ENCODE measurements at places on chromosomes 13 and 19.
A peak's percentile ranks its signal among the peaks of the same experiment; 100 is the strongest.

GRCh38 chr13:43804461-43805070, 17.8 kb upstream of the ENOX1 start:
- DNase-seq = no peak

DNA sequence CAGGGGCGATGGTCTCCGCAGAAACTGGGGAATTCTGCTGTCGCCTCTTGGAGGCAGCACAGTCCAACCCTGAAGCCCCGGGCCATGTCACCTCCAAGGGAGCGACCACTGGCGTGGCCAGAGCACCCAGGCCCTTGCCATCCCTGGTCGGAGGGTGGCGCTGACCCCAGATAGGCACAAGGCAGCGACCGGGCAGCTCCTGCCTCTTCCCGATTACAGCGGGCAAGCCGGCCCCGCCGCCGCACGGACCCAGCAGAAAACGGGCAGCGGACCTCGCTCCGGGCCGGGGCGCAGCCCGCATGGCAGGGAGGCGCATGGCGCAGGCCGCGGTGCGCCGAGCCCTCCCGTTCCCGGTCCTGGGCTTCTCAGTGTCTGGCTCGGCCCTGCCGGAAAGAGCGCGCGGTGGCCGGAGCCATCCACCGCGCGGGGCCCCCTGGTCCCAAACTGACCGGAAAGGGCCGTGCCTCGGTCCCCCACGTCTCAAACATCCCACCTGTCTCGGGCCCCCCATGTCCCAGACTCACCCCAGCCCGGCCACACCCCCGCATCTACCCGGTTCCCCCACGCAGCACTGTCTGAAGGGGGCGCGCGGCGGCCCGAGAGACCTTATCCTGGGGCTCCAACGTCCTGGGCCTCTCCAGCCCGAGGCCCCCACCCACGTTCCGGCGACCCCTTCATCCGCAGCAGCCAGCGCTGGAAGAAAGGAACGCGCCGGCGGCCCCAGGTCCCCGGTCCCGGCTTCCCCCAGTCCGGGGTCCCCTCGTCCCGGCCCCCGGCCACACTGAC, 727 bp downstream of the CERS1 start:
- DNase-seq = no peak

DNA sequence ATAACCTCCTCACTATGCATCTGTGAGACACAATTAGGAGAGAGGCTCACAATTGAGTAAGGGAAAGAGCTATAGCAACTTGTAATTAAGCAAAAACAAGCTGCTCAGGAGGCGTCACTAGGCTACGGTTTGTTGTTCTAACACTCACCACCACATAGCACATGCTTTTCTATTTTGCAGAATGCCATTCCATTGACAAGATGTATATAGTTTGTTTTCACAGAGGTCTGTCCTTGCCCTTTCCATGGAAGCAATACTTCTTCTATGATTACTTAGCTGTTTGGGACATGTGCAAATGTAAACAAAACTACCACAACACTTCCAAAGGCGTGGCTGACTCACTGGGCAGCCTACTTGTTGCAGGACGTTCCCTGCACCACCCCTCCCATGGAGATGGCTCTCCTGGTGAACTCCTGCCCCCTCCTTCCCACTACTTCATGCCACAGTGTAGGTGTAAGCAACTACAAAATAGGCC, 33.9 kb upstream of the FAM216B start:
- DNase-seq = no peak

DNA sequence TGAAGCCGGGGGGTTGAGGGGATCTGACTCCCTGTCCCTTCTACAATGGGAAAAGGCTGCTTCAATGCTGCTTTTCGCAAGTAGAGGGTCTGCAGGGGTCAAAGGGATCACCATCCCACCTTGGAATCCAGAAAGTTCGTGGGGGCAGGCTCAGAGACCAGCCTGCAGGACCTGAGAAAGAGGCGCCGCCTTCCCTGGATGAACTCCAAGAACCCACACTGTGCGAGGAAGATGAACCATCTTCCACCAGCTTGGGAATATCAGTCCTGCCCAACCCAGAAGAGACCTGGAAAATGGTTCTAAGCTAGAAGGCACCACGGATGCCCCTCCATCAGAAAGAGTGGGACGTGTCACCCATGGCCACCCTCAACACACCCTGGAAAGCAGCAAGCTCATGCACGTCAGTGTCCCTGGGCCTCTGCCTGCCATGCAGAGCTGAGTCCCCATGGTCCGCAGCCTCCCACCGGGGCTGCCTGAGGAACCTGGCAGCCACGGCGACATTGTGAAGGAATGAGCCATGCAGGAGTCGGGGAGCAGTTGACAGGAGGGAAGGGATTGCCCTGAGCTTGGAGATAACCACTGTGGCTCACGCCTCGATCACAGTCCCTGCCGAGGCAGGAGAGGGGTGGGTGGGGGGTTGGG, 14.6 kb downstream of the RAB3D start:
- DNase-seq = no peak

DNA sequence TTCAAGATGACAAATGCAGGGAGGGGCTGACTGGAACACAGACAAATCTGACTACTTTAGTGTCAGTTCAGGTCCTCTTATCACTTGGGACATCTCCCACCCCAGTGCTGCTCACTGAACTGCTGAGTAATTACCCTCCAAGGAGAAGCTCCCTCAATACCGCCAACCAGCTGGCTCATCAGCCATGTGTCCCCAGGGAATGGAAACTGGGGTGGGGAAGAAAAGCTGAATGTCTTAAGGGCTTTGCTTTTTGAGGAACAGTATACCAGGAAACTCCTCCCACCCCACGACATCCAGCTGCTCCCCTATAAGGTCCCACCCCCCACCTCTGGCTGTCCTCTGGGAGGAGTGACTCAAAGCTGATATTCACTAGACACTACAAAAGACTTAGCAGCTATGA, 2.0 kb downstream of the ZNF823 start:
- no peak for DNase-seq

DNA sequence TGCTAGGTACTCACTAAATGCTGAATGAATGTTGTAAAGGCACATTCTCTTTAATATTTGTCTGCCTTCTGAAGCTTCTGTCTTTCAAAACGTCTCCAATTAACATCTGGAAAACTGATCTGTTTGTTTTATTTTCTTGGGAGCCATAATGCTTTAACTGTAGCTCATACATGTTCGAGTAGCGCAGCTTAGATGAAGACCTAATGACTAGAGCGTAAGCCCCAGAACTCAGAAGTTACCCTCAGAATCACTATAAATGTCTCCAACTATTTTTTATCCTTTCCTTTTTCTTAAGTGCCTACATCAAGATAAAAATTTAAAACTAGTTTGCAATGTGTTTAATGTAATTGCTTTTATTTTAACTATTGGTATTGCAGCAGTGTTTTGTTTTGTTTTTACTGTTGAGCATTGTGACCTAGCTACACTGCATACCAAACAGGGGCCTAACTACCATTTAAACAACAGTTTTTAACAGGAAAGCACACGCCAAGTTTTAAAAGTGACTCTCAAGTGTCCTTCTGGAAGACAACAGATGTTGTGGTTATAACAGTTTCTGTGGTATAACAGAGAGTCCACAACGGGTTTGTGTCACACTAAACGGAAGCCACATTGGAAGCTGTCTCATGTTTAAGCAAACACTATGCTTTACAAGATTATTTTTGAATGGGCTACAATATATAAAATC, 42.0 kb downstream of the MRPL57 start:
- no peak for DNase-seq

- no peak for DNase-seq
These were observed at the start of gene ZNRF4 for GRCh38 chr19:5455367-5456129. ZNRF4 (plus strand) TSS chr19:5455417; CDS start chr19:5455492, 75 bp downstream.

DNA sequence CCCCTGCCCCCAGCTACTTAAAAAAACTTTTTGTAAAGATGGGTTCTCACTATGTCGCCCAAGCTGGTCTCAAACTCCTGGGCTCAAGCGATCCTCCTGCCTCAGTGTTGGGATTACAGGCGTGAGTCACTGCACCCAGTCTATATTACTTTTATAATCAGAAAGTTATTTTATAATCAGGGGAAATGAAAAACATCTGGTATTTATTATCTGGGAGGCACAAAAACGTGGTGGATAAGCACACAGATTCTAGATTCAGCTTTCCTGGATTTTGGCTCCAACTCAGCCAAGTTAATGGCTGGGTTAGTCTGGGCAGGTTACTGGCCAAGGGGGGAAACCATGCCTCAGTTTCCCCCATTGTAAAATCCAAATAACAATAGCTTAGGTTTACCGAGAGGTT, 24.7 kb downstream of the KEAP1 start:
- DNase-seq = no peak

DNA sequence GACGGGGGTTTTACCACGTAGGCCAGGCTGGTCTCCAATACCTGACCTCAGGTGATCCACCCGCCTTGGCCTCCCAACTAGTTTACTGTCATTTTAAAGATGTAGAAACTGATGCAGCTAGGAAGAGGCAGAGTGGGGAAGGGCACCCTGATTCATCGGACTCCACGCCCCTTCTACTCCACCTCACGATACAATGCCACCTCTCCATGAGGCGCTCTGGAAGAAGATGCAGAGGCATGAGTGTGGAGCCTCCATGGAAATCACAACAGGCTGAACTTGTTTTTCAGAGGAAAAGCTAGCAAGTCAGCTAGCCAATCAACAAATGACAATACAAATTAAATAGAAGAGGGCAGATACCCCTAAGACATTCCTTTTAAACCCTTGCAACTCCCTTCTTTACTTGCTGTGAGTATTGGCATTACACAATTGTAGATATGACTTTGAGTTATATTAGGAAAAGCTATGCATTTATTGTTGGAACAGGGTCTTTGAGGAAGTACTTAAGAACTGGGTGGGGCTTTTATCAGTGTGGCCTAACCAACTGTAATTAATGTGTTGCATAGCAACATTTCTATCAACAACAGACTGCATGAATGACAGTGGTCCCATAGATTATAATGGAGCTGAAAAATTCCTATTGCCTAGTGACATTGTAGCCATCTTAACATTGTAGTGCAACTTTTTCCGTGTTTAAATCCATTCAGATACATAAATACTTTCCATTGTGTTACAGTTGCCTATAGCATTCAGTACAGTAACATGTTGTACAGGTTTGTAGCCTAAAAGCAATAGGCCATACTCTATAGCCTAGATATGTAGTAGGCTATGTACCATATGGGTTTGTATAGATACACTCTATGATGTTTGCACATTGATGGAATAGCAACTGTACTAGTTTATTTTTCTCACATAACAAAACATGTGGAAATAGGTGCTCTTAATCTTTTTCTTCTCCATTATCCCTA, 17.6 kb downstream of the WDFY2 start:
- DNase-seq = no peak

DNA sequence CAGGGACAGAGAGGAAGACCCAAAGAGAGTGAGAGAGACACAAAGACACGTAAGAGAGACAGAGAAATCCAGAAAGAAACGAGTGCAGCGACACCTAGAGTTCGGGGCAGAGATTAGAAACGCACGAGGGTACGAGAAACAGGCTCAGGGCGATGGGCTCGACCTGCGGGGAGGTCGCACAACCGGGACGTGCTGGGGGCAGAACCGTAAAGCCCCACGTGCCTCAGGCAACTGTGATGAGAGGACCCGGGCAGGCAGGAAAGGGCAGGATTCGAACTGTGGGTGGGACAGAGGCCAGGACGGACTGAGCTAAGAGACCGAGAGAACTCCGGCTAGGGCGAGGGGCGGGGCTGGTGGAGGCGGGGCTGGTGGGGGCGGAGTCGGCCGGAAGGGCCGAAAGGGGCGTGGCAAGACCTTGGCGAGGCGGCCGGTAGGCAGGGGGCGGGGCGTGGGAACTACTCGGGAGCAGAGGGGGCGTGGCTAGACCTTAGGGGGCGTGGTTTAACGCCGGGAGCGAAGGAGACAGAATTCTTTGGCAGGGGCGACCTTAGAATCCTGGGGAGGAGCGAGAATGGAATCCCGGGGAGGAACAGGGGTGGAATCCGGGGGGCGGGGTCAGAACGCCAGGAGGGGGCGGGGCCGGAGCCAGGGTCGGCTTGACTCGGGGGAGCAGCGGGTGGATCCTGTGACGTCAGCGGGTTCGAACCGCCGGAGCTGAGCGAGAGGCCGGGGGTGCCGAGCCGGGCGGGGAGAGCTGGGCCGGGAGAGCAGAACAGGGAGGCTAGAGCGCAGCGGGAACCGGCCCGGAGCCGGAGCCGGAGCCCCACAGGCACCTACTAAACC, at the start of gene NECTIN2:
Gene NECTIN2, plus strand, starts transcription at position 686 of the 843 bp plus-strand sequence. CDS start 229 bp downstream, outside the sequence.
- DNase-seq = peak; percentile 71

DNA sequence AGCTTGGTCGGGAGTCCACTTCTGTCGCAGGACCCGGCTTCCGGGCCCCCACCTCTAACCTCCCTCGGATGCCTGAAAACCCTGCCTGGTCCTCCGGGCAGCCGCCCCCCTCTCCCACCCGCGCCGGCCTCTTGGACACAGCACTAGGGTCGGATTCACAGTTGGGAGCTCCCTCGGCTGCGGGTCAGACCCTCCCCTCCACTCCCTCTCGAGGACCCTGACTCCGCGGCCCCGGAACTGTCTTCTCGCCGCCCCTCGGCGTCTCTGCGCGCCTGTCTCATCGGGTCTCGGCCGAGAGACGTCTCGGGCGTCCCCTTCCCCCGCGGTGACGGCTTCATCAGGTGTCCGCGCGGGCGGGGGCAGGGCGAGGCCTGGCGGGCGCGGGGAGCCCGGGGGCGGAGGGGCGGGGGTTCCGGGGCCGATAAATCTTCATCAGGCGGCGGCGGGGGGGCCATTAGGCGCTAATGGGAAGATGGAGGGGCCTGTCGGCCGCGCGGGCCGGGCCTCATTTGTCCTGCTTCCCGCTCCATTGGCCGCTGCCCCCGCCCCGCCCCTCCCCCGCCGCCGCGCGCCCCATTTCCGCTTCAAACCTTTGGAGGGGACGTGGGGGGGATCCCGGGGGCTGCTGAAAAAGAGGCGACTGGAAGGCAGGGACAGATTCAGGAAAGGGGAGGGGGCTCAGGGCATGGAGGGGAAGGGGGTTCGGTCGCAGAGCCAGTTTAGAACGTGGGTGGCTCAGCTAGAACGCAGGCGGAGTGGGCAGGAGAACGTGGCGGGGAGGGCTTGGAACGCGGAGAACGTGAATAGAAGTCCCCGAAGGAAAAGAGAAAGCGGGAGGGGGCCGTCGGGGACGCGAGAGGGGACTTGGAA, 11.8 kb upstream of the ERFL start:
- peak; percentile 61 for DNase-seq

- DNase-seq = no peak
These were observed 33.1 kb downstream of the ITM2B start for GRCh38 chr13:48266150-48266549.

DNA sequence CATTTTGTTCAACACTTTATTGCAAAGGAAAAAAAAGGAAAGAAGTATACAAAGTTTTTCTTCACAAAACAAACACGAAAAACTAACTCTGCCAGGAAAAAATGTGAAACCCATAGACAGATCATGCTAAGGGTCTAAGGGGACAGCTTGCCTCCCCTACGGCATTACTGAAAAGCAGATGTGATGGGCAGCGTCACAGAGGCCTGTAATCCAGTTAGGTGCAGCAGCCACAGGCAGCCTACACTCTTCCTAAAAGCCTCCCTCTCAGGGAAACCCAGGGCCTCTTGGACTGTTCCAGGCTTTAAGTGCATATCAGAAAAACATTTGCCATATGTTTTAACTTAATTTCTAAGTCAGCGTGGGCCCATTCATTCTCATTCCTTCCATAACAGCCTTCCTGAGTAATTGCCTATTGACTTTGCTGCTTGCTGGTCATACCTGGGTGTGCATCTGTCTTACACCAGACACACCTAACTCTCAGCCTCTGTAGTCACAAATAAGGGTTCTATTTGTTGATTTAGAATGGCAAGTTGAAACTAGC, 135.7 kb upstream of the SERP2 start:
- DNase-seq = no peak

Measured in activated CD4-positive, alpha-beta T cell treated with anti-CD3 and anti-CD28 coated beads, Interleukin-2, amount 50 U/mL, for 1 hour (primary cell).